SJSA1 (cell line): ENCODE measurements at places on chromosomes 13 and 19.

- no peak for DNase-seq
Measured at GRCh38 chr13:71799324-71799723, 67.7 kb downstream of the DACH1 start.

DNA sequence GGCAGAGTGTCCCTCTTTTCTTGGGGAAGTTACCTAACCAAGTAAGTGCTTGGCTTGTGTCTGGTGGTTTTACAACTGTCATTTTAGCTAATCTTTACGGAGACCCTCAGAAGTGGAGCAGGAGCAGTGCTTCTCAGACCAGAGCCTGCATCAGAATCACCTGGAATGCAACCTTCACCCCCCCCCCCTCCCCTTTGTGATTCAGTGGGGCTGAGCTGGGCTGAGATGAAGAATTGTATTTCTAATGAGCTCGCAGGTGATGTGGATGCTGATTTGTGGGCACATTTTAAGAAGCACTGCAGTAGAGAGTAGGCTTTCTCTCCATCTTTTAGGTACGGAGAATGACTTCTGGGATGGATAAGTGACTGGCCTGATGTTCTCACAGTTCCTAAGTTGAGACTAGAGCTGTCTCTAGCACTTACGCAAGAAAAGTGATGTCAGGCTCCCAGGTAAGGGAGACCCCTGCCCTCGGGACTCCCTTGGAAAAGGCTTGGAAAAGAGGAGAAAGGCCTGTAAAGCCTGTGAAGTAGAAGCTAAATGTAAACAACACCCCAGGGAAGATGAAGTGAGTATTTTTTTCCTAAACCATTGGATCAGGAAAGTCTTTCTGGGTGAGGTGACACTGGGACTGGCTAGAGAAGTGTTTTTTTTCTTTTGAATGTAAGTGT lies 23.3 kb upstream of the RNF113B start:
- DNase-seq = no peak

GRCh38 chr19:34474233-34474989 lies 7.1 kb upstream of the WTIP start:
- no peak for DNase-seq

DNA sequence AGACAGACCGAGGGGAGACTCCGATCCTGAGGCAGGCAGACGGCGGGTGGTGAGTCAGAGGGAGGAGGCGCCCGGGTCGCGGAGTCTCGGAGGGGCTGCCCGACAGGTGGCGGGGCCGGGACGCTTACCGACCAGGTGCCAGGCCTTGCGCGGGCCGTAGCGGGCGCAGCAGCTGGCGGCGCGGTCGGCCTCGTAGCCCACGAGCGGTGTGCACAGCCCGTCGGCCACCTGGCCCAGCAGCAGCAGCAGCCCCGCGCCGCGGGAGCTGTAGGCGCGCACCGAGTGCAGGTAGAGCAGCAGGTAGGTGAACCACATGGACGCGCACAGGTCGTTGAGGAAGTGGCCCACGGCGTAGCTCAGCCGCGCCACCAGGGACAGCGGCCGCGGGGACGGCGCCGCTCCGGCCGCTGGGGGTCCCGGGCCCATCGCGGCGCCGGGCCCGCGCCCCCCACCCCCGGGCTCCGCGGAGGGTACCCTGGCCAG lies 367 bp downstream of the MFSD12 start:
- DNase-seq = peak; percentile 45

GRCh38 chr13:80256352-80256932 lies 84.5 kb downstream of the SPRY2 start:
- DNase-seq = no peak

- no peak for DNase-seq
Measured at GRCh38 chr19:43738780-43739211, 16.0 kb downstream of the SMG9 start.

DNA sequence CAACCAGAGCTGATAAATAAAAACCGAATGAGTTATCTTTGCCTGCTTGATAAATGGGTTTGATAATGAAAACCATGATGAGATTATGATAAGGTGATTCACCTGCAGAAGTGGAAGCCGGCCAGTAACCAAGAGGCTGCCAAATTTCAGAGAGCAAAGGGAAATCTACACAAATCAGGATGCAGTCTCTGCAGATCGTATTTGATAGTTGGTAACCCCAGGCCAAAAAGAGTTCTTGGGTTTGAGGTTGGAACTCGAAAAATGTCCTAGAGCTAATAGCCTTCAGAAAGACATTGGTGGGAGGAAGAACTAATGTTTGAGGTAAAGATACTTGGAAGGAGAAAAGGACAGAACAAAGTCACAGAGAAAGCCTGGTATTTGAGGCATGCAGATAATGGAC lies 9.6 kb upstream of the LATS2 start:
- no peak for DNase-seq

DNA sequence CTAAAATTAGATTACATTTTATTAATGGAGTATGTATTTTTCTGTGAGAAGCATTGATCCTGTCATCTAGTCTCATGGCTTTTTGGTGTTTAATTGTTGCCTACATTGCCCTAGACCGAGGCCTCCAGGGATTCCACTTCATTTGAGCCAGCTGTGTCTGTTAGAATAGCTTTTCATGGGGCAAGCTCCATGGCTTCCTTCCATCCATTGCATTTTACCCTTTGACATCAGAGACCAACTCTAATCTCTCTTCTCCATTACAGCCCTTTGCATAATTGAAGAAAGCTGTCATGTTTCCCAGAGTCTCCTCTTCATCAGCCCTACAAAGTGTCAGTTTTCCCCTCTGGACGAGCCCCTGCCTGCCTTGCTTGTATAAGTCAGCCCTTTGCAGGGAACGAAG lies 70.6 kb downstream of the MTUS2 start:
- no peak for DNase-seq

DNA sequence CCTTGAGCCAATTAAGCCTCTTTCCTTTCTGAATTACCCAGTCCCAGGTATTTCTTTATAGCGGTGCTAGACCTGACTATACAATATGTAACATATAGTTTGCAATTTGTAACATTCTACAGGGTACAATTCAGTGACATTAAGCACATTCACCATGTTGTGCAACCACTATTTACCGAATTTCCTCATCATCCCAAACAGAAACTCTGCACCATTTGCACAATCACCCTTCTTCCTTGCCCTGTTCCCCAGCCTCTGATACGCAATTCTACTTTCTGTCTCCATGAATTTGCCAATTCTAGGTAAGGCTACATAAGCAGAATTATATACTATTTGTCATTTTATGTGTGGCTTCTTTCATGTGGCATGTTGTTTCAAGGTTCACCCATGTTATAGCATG lies 13.7 kb upstream of the SIGLEC10 start:
- DNase-seq = no peak

- DNase-seq = no peak
Measured at GRCh38 chr13:100584896-100585295, 3.7 kb downstream of the GGACT start.

- DNase-seq = no peak
Measured at GRCh38 chr13:37488726-37489125, 109.8 kb downstream of the POSTN start.

GRCh38 chr13:76879883-76880270 lies 6.3 kb downstream of the KCTD12 start:
- DNase-seq = no peak

- no peak for DNase-seq
Measured at GRCh38 chr13:94351292-94351990, 128.0 kb downstream of the DCT start.

GRCh38 chr19:10417541-10418234 lies 2.6 kb upstream of the PDE4A start:
- DNase-seq = no peak

DNA sequence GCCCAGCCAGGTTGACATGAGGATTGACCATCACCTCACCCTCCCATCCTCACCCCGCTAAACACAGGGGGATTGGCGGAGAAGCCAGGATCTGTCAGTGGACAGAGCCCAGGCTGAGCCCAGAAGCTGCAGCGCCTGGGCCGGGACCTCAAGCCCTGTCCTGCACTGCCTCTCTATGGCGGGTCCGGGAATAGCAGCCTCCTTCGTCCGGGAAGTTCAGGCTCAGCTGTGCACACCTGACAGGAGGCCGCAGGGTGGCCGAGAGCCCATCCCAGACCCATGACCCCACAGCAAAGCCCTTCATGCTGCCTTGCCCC lies 67.8 kb downstream of the SPACA7 start:
- peak; percentile 78 for DNase-seq

- DNase-seq = no peak
Measured at GRCh38 chr13:31878955-31879354, 139.6 kb downstream of the RXFP2 start.

DNA sequence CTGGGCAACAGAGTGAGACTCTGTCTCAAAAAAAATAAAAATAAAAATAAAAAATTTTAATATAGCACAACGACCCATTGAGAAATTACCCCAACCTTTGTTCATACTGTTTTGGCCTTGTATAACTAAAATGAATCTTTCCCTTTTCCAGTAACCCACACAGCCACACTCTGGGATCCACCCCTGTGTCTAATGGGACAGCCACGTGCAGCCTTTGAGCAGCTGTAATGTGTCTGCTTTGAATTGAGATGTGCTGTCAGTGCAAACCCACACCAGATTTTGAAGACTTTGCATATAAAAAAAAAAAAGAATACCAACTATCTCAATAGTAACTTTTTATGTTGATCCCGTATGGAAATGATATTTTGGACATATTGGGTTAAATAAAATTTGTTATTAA lies 112.7 kb upstream of the UBL3 start:
- DNase-seq = no peak

DNA sequence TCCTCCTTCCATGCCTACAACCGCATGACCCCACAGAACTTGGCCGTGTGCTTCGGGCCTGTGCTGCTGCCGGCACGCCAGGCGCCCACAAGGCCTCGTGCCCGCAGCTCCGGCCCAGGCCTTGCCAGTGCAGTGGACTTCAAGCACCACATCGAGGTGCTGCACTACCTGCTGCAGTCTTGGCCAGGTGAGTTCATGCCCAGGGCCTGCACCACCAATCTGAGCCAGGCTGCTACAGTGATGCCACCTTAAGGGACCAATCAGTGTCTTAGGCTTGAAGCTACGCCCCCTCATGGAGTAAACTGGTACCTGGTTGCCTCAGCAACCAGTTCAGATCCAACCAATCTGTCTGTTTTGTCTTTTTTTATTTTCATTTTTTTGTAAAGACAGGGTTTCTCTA lies 5.2 kb downstream of the SYDE1 start:
- DNase-seq = no peak

DNA sequence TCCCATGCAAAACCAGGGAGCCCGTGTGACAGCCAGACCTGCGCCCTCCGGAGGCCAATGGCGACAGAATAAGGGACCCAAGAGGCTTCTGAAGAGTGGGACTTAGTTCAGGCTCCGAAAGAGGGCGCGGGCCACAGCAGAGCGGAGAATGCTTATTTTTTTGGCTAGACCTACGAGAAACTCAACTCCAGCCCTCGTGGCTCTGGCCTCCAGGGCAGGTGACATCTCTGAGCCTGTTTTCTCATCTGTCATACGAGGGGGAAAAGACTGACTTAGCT lies 23.0 kb downstream of the DPP9 start:
- no peak for DNase-seq

GRCh38 chr13:96052656-96053002 lies 572 bp downstream of the UGGT2 start:
- no peak for DNase-seq

GRCh38 chr19:28456252-28456651 lies 756.7 kb downstream of the UQCRFS1 start:
- no peak for DNase-seq

DNA sequence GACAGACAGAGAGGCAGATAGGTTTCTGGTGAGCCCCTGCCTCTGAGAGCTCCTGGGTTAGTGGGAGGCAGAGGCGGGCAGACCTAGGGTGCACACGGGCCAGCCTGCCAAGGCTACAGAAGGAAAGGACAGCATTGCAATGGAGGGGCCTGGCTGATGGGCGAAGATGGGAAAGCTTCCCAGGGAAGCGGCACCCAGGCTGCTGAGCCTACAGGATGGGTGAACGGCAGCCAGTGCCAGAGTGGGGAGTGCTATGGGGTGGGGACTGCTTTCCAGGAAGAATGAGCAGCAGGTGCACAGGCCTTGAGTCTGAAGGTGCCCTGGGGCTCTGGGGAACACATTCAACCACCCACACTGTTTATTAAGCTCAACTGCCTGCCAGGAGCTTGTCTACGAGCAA lies 702 bp upstream of the MAG start:
- no peak for DNase-seq

GRCh38 chr19:34926685-34927375 lies at the start of gene ZNF30:
Gene ZNF30, plus strand, starts transcription at chr19:34926903. Its CDS starts 3,045 bp downstream, at chr19:34929948.
- peak; percentile 88 for DNase-seq

DNA sequence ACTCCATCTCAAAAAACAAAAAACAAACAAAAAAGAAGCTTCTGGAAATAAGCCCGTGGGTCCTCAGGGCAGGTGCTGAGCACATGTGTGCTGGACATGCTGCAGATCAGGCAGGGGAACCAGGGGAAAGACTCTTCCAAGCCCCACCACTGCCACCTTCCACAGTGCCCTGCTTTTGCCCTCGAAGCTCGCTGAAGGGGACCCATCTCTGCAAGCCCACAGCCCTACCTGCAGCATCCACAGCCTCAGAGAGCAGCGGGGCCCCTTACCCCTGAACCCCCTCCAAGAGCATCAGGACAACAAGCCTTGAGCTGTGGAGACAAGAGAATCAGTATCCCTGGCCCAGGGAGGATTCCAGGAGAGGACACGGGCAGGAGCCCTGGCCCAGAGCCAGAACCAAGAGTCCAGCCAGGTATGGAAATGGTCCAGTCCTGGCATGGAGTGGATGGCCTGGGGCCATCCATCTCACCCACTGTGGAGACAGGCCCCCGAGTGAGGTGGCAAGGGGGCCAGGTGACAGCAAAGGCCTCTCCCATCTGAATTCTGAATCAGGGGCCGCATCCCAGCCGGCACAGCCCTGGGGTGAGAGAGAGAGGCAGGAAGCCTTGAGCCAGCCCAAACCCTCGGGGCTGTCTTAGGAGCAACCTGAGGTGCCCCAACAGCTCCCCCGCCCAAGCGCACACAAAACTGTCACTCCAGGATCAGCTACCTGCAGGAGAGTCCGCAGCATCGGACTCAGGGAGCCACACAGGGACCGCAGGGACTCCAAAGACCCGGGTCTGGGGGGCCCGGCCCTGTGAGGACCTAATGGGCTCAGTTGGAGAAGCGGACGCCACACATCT lies 51.8 kb upstream of the TPM4 start:
- no peak for DNase-seq

DNA sequence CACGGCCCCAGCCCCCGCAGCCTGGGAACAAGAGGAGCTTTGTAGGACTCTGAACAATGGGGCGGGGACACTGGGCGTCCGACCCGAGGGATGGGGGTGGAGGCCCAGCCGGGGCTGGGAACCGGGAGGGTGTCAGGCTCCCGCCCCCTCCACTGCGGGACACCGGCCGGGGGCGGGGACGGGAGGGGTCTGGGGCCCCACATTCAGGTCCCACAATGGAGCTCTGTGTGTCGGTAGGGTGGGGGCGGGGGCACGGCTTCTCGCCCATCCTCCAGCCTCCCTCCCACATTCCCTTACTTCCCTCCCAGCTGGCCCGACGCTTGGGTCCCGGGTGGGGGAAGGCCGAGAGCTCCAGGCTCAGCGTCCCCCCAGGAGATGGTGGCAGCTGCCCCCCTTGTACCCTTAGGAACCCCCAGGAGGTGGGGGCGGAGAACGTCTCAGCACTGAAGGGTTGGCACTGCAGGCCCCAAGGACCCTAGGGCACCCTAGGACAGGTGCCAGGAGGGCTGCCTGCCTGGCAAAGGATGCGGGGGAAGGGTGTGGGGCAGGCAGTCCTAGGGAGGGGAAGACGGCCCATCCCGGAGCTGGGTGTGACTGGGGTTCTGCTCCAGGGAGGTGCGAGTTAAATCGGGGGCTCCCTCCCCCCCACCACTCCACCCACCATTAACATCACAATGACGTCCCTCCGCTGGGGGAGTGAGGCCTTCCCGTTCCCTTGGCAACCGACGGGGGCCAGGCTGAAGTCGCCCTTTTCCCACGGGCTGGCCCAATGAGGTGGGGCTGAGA lies 5.3 kb downstream of the TTYH1 start:
- no peak for DNase-seq
